ENCODE measurements at places on chromosomes 16 and 17.
A peak's percentile ranks its signal among the peaks of the same experiment; 100 is the strongest.

GRCh38 chr17:57337390-57337789, 81.1 kb downstream of the MSI2 start:
- no peak for DNase-seq

DNA sequence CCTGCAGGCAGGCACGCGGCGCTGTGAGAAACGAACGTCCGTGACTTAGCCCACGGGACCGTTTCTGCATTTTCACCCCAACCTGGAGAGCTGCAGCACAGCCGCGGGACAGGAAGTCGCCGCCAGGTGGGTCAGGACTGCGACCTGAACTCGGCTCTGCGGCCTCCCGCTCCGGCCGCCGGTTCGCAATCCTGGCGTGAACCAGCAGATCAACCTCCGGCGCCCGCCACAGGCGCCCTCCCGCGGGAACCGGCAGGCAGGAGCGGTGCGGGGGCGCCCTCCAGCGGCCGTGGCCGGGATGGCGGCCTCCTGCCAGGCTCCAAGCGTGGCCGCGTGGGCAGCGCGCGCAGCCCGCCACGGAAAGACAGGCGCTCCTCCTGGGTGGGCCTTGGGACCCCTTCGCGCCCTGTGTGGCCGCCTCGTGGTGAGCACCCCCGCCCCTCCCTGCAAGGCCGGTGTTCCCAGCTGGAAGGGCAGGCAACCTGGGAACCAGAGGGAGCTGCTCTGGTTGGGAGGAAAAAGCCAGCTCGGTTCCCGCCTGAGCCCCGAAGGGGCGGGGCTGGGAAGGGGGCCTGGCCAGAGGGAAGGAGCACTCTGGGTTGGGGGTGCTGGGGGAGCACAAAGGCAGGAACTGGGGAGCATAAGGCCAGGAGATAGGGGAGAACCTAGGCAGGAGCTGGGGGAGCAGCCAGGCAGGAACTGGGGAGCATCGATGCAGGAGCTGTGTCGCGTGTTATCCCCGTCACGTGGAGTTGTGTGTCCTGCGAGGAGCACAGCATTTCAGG, 28.2 kb downstream of the ACTG1 start:
- DNase-seq, result peak; percentile 84

DNA sequence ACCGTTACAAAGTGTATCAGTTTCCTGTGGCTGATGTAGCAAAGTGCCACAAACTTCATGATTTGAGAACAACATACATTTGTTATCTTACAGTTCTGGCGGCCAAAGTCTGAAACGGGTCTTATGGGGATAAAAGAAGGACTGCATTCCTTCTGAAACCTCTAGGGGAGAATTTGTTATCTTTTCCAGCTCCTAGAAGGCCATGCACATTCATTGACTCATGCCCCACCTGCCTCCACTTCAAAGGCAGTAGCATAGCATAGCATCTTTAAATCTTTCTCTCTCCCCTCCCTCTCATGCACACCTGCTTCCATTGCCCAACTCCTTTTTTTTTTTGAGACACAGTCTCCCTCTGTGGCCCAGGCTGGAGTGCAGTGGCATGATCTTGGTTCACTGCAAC, 190.7 kb upstream of the DYNLRB2 start:
- no peak for DNase-seq

- DNase-seq, result no peak
These were observed 4.2 kb downstream of the NUBP2 start for GRCh38 chr16:1787056-1787321.

- DNase-seq, result no peak
These were observed 128.4 kb upstream of the GOT2 start for GRCh38 chr16:58862334-58863021.

- no peak for DNase-seq
These were observed 30.0 kb downstream of the WSCD1 start for GRCh38 chr17:6100146-6100545.

- no peak for DNase-seq
These were observed 128.7 kb upstream of the ZFHX3 start for GRCh38 chr16:73176577-73177013.

GRCh38 chr17:76261421-76262215, 3.5 kb upstream of the UBALD2 start:
- DNase-seq, result no peak

DNA sequence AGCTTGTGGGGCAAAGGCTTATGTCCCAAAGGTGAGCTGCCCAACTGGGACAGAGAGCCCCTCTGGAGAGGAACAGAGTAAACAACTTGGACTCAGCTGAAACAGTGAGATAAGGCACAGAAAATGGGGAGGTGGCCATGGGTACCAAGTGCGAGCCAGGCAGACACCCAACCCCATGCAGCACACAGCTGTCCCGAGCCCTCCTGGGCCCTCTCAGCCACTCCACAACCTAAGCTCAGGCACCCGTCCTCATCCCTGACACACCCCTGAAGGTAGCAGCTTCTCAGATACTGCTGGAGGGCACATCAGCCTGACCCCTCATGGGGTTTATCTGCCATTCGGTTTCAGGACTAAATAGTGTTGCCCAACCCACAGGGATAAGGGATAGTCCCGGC, 4.8 kb upstream of the GFOD2 start:
- DNase-seq, result no peak

DNA sequence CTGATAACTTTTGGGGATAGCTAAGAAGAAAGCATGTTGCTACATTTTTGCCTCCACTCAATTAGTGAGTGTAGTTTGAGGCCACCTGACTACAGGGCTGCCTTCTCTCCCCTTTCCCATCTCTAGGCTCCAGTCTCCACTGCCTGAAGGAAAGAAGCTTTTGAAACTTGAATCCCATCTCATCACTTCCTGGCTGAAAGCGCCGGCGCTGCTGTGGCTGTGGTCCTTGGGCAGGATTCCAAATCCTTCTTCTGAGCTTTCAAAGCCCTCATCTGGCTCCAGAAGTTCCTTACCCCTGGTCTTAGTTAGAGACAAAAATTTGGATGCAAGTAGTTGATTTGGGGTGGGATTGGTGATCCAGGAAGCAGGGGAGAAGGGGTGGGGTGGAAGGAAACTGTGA, 119.4 kb downstream of the FOXL1 start:
- no peak for DNase-seq

GRCh38 chr17:60964160-60964559, 286.5 kb downstream of the BCAS3 start:
- no peak for DNase-seq

GRCh38 chr16:29662729-29663015, 375 bp upstream of the SPN start:
- no peak for DNase-seq

DNA sequence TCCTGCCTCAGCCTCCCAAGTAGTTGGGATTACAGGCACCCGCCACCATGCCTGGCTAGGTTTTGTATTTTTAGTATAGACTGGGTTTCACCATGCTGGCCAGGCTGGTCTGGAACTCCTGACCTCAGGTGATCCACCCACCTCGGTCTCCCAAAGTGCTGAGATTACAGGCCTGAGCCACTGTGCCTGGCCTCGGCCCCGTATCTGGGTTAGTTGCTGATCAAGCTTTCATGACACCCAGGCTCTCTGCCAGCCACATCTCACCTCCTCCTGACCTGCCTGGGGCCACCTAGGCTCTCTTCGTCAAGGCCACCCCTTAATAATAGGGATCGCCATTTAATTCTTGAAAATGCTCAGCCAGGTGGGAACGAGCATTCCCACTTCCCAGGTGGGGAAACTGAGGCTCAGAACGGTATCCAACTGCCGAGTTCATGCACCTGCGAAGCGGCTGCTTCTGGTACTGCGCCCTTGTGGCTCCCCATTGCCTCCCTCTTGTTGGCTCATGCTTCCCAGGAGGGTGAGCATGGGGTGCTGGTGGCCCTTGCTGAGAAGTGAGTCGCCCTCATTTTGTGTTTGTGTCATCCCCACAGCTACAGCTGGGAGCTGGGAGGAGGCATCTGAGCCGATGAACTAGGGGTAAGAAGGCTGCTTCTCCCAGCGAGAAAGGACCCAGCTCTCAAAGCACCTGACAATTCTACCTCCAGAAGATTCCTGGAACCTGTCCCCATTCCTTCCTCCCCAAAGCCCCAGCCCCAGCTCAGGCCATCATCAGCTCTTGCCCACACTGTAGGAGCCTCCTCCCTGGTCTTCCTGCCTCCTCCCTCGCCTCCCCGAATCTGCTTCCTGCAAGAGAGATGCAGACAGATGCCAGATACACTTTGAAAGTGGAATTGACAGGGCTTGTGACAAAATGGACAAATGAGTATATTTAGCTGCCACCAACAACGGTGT, 17.3 kb upstream of the SNN start:
- DNase-seq, result no peak

DNA sequence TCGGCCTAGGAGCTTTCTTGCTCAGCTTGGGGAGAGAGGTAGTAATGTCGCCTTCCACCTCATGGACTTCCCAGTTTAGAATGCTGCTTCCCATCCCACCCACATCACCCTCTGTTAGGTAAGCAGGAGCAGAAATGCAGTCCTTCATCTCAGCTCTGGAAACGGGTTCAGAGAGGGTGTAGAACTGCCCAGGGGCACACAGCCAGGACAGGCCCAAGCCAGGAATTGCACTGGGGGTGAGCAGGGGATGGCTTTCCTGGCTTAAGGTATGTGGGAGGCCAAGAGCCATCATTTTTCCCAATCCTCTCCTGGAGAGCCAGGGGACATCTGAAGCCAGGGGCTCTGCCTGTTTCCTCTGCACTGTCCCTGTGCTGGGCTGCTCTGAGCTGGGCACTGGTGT, 33.6 kb downstream of the RAI1 start:
- no peak for DNase-seq

DNA sequence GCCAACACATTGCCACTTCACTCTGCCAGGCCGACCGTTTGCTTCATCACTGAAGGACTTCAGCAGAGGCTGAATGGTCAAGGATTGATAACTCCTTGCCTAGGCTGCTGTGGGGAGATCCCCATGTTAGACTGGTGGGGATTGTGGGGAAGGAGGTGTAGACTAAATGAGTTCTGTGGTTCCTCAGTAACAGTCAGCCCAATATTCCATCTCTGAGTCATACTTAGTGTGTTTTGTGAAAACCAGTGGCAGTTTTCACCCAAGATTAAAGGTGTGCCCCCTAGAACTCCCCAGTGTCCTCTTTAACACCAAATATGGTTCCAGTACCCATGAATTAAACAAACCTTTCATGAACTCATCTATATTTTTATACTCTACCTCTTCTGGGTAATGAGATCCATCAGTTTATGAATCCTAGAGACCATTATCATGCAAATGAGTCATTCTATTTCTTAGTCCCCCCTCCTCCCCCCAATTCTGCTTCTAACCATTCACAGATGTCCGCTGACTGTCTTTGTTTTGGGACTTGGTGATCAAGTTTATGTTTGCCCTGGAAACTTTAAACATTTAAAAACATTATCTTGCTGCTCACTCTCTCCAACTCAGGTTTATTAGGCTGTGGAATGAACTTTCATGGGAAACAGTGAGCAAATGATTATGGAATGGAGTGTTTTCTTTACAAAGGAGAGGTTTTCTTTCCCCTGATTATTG, 66.8 kb upstream of the GAS7 start:
- no peak for DNase-seq

Measured in activated CD4-positive, alpha-beta T cell treated with anti-CD3 and anti-CD28 coated beads for 4 hours (primary cell).